ENCODE measurements at places on chromosomes 1 and 21.

- no peak for DNase-seq
Observed at GRCh38 chr1:150516050-150516591, 569 bp downstream of the FALEC start.

DNA sequence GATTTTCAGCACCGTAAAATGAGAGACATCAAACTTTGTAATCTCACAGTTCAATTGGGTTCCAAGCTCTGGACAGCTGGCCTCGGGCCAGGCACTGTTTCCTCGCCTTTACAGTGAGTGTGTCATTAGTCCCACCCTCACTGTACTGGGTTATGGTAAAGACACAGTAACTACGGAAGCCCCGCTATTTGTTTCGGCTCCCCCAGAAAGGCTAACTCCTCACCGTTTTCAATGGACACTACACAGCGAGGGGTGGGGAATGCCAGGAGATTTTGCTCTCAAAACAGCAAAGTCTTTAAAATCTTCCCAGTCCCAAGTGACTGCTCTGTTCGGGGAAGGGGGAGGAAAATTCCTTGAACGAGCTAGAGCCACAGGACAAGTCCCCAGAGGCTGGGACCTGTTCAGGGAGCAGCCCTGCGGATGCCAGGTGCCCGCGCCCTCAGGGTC, 757 bp upstream of the SPSB1 start:
- DNase-seq = no peak

- DNase-seq = no peak
Observed at GRCh38 chr1:64043976-64044375, 159.4 kb upstream of the UBE2U start.

DNA sequence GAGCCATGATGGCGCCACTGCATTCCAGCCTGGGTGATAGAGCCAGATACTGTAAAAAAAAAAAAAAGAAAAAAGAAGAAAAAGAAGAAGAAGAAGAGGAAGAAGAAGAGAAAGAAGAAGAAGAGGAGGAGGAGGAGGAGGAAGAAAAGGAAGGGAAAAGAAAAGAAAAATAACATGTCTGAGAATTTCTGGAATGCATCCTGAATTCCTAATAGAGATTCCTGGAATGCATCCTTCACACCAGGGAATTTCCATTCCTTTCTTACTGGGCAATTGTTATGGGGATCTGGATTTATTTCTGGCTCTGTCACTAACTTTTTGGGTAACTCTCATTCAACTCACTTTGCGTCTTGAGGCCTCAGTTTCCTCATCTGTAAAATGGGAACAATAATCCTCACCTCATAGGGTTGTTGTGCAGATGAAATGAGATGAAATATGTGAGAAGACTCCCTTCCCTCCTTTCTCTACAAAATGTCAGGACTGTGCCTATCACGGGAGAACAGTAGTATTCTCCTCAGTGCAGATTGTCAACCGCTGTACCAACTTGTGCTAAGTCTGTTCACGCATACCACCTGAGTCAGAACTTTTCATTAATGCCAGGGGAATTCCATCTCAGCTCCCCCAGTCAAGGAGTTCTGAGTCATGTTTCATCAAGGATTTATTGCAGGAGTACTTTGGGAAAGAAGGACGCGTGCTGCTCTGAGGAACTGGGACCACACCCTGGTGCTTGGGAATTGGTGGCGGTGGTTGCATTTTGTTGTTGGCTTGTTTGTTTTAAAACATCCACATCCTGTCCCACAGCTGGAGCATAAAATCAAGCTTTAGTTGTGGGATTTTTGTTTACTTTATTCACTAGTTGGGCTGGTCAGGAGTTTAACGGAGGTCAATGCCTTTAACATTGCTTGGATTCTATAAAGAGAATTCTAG, 42.4 kb upstream of the ROR1 start:
- no peak for DNase-seq

GRCh38 chr1:71179997-71180396, 99.2 kb upstream of the ZRANB2 start:
- DNase-seq = no peak

DNA sequence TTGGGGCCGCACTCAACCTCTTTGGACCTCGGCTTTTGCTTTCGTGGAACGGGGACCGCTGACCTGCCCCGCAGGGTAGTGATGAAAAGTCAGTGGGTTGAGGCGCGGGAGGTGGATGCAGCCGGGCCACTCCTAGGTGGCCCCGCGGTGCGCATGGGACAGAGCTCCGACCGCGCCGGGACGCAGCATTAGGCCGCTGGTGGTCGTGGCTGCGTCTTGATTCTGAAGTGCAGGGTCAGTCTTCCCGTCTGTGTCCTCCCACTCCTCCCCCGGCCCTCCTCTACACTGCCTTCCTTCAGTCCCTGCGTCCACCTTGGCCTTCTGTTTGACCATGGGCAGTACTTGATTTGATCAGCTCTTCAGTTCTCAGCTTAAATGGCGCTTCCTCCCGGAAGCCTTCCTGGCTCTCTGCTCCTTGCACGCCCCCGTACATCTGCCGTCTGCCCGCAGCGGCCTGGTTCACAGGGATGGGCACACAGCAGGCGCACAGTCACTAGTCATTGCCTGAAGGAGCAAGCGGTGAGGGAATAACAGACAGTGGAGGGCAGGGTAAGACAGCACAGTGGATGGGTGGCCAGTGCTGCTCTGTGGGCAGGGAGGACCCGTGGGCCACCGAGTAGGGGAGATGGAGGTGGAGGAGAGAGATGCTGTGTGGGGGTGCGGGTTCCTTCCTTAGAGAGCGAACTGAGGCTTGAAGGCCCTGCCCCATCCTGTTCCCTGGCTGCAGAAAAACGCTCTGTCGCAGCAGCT, 633 bp downstream of the THEMIS2 start:
- no peak for DNase-seq

DNA sequence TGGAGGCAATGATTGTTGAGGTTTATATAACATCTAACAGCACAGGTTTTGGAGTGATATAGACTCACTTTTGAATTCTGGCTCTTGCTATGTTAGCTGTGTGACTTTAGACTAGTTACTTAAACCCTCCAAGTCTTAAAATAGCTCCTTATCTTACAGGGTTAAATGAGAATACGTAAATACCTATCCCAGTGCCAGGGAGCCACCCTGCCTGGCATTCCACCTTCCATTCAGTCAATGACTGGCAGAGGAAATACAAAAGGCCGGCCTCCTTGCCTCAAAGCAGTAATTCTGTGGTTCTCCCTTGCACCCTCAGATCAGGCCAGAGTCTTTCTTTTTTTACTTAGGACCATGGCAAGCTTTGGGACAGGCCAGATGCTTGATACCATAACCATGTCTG, 31.8 kb downstream of the DBT start:
- DNase-seq = no peak

GRCh38 chr1:172670791-172671190, 11.9 kb downstream of the FASLG start:
- no peak for DNase-seq

- DNase-seq = no peak
Observed at GRCh38 chr21:21188513-21189195, 190.4 kb downstream of the NCAM2 start.

DNA sequence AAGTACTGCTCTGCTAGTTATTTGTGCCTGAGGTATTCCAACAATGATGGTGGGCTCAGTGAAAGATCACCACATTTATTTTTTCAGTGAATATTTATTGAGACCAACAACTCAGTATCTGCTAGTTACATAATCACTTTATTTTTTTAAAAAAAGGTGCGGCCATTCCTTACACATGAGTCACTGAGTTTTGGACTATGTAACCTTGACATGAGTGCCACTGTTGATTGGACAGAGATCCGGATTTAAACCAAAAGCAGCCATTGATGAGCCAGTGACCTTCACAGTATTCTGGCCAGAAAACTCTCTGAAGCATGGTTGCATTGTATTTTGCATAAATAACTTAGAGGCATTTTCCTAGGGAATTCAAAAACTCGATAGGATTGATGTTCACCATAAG, 79.5 kb downstream of the NUF2 start:
- no peak for DNase-seq

GRCh38 chr1:116036255-116036654, 59.9 kb downstream of the SLC22A15 start:
- DNase-seq = no peak

- no peak for DNase-seq
Observed at GRCh38 chr1:200938955-200939354, 44.3 kb downstream of the INAVA start.

GRCh38 chr1:159935719-159936272, 9.6 kb downstream of the IGSF9 start:
- DNase-seq = no peak

DNA sequence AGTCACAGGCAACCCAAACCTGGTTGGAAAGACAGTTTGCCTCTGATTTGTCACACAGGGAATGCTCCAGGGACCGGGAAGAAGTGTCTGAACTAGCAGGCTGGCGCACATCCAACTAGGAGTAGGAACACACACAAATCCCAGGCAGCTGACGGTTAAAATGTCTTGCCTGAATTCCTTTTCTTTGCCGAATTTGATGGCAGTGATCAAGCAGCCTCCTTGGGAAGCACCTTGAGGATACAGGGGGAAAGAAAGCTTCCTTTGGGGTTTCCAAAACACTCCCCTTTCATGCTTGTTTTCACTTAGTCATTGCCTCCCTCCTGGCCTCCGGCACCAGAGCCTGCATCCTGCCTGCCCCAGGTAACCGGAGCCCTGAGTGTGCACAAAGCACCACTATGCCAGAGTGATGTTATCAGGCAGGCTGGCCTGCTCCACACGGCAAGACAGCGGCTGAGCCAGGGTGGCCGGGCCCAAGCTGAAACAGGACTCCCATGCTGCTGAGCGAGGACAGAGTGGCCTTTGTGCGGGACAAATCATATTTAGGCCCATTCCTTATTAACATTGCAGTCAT, 193.8 kb downstream of the LMX1A start:
- DNase-seq = no peak

Measured in stimulated activated CD8-positive, alpha-beta memory T cell treated with anti-CD3 and anti-CD28 coated beads, Interleukin-15, amount 100 ng/mL, for 24 hours (primary cell).